ENCODE measurements at places on chromosomes 4 and X.

DNA sequence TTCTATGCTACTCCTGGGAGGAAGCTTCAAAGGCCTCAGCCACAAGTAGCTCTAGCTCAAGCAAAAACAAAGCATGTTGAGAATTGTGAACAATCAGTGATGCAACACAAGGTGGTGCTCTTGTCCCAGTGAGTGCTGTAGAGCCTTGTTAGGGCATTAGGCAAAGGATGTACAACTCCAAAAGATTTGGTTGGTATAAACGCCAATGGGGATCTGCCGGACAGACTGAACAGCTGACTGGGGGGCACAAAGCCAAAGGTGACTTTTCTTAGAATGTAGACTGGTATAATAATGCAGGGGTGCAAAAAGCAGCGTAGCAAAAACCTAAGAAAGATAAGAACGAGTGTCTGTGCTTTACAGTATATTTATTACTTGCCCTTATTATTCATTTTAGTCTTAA, 62.6 kb upstream of the ALB start:
- DNase-seq: peak; percentile 7

DNA sequence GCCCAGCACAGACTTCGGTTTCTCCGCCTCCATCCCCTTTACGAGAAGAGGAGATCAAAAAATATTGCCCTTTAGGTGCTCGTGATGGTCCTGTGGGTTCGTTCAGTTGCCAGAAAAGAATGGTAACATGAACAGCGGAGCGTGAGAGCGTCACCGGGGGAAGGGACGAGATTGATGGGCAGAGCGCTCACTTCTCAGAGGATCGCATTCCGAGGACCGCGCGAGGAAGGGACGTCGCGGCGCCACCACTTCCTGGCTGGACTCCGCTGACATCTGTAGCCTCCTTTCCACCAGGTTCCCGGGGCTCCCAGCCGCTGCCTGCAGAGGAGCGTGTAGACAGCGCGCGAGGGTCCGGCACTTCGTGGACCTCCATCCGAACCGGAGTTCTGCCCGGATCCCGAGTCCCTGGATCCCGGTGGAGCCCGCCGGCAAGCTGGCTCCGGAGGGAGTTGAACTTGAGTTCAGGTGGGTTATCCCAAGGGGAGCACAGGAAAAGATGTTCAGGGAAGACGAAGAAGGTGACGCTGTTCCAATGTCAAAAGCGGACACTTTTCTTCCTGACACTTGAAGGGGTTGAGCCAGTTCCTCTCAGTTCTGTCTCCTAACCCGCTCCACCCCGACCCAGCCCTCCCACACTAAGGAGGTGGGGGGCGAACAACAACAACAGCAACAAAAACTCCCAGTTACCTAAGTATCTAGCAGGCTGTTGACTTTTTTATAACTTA, 484 bp downstream of the GALNTL6 start:
- DNase-seq: no peak

DNA sequence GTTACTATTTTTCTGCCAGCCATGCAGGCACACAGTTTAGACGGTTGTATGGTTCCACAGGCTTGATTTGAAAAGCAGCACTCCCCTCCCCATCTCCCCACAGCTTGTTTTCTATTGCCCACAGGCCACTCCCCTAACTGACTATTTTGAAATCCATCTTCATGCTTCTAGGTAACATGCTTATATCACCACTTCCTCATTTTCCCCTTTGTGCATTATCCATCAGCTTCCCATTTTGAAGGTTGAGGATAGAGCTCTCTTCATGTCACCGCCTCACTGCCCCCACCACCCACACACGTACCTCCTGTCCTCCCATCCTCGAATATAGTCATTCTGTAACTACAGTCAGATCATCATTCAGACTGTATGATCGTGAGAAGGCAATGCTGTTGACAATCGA, 224.7 kb downstream of the MID1 start:
- no peak for DNase-seq

DNA sequence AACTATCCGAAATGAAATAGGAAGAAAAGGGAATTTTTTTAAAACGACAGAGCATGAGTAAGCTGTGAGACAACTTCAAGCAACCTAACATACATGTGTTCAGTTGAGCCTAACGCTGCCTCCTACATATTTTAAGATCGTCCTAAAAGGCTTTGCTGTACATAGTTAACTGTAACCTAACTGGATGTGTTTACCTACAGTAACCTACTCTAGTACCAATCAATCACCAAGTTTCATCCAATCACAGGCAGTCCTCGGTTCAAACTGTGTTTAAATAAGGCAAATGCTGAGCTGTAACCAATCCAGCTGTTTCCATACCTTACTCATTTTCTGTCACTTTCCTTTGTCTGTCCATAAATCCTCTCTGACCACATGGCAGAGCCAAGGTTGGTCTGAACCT, 17.1 kb downstream of the RCHY1 start:
- no peak for DNase-seq

GRCh38 chr4:112289407-112290253, 3.9 kb upstream of the TIFA start:
- no peak for DNase-seq

DNA sequence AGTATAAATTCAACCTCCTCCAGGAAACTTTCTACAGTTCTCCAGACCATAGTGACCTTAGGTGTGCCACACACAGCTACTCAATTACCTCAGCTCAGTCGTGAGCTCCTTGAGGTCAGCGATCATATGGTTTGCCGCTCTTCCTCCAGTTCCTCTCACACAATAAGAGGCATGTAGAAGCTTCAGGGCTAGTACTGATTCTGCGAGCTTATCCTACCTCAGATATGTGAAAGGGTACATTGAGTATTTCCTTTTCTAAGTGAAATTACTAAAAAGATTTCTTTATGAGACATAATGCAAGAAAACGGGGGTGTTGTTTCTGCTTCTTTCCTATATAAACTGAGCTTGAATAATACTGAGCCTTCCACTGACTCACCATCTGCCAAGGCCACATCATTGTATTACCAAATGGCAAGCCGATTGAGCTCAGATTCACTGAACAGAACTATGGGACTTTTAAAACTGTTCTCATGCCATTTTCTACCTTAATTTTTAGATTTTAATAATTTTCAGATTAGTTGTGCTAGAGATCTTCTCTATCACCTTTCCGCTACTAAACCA, 183.1 kb downstream of the HS6ST2 start:
- no peak for DNase-seq

DNA sequence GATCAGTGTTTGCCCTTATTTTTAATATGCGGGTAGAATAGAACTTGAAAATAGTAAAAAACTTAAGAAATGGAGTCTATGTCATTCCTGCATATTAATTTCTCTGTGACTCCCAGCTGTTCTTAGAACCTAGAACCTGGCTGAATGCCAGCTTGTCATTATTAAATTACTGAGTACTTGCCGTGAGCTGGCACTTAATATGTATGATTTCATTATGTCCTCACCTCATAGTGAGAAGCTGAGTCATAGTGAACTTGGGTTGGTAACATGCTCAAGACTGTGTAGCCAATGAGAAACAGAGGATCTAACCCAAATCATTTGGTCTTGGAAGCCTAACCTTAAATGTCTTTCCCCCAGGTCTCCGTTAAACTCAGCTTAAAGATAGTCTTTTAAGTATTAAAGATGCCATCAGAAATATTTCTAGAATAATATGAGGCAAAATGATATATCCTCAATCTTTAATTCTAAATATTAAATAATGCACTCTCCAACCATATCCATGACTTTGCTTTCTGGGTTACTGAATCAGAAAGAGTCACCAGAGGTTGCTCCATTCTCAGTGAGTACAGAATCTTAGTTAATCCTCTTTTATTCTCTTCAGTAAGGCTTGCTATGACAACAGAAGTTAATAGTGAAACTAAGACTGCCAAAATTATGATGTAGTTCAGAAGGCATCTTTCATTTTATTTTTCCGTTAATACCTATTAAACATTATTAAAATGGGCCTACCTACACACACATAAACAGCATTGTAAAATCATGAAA, 58.6 kb upstream of the TLL1 start:
- DNase-seq: no peak

DNA sequence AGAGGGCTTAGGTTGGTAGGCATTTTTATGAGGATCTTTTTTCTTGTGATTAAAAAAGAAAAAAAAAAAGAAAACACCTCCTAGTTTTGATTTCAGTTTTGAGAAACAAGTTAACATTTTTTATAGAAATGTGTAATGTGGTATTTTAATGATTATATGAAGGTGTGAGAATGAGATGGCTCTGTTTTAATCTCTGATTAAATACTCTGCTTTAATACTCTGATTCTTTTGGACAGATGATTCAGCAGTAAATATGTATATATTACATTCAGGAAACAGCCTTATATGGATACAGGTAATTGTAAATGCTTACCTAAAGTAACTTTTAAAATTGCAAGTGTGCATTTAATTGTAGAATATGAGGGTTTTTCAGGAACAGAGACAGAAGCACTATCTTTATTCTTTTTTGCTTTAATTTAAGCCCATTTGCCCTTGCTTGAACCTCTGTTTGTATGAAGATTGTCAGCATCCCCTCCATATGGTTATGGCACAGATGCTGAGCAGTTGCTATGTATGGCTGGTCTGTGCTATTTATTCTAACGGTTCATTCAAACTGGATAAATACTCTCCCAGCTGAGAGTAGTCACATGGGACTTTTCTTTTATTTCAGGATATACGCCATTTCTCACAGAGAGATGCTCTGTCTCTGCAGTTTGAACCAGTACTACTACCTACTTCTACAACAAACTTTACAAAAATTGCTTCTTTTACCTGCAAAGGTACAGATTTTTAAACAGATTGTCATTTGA, 101.0 kb upstream of the TLR2 start:
- DNase-seq: no peak

DNA sequence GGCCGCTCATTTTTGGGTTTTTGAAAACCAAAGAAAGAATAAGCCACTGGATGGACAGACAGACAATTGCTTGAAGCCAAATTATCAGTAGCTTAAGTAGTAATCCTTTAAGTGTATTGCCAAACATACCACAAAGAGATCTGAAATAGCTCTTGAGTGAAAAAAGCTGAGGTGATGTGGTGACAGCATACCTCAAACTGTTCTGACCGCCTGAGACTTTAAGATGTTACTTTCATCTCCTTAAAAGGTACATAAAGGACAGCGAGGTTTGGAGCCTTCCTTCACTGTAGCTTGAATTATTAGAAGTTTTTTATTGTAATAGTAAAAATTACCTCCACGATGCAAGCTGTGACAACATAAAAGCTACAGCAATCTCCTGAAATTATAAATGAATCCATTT, 271.5 kb upstream of the FAM241A start:
- DNase-seq: no peak

GRCh38 chr4:145670422-145670821, 9.5 kb upstream of the C4orf51 start:
- DNase-seq: no peak

DNA sequence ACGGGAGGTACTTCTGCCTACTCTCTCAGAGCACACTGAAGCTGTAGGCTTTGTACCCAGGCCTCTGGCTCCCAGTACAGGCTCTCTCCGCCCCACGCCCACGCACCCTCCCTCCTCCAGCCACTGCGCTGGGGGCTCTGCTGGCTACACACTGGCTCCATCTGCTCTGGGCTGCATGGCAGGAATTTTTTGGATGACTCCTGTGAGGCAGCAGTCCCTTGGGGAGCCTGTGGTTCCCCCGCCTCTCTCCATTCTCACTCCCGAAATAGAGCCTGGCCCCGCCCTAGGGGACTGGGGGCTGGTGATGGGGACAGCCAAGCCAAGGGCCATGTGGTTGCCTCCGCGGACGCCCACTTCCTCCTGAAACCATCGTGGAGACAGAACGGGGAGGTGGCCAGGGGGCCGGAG, 58.1 kb upstream of the ADRA2C start:
- no peak for DNase-seq
